Stimulated activated CD8-positive, alpha-beta memory T cell treated with anti-CD3 and anti-CD28 coated beads, Interleukin-4, amount 100 ng/mL, for 1 hour (primary cell): ENCODE measurements at places on chromosomes 3 and 15.

DNA sequence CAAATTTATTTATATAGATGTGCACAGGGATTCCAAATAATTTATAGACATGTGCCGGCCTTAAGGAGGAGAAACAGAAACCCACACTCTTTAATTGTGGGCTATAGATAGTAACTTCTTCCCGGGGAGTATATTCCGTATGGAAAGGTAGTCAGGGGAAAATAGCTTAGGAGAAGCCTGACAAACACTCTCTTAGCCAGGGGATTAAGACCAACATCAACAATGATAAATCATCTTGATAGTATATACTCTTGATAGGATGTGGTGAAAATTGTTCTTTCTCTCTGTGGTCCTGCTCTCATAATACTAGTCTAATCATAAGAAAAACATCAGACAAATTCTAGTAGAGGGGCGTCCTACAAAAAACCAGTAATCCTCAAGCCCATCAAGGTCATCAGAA is 8.2 kb upstream of the BCL6 start:
- no peak for DNase-seq

- DNase-seq = no peak
Measured at GRCh38 chr3:32200490-32200889, 38.0 kb upstream of the CMTM8 start.

- DNase-seq = no peak
Measured at GRCh38 chr3:98215051-98215450, 48.6 kb downstream of the OR5H15 start.

DNA sequence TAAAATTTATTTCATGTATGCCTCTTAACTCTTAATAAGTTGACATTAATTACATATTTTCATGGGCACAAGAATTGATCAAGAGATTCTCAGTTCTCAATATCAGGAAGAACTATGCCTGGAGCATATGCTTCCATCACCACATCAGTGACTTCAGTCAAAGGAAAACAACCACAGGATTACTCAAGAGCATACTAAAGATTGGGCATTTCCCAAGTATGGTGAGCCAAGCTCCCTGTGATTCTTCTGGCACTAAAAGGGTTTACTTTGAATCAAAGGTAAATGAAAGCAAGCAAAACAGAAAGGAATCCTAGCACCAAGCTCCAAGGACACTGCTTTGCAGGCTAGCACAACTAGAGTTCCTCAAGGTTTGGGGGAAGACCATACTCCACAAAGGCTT is 44.6 kb downstream of the FMN1 start:
- no peak for DNase-seq

GRCh38 chr3:177597311-177598096 is 400.2 kb upstream of the TBL1XR1 start:
- peak; percentile 5 for DNase-seq

GRCh38 chr3:10286596-10287295 is 6.0 kb downstream of the GHRL start:
- DNase-seq = no peak

- DNase-seq = no peak
Measured at GRCh38 chr3:15933439-15934139, 135.8 kb upstream of the ANKRD28 start.

GRCh38 chr15:97893967-97894366 is 66.5 kb upstream of the ARRDC4 start:
- no peak for DNase-seq

DNA sequence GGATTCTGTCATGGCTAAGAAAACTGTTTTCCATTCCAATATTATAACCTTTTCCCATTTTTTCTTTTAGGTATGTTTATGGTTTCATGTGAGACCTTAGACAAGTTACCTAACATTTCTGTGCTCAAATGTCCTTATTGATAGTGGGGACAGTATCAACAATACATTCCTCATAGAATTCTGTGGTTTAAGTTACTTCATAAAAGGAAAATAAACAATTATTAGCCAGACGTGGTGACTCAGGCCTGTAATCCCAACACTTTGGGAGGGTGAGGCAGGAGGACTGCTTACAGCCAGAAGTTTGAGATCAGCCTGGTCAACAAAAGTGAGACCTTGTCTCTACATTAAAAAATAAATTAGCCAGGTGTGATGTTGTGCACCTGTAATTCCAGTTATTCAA is 436.8 kb upstream of the CNTN4 start:
- DNase-seq = no peak

- DNase-seq = no peak
Measured at GRCh38 chr3:4568841-4569240, 75.7 kb downstream of the ITPR1 start.

DNA sequence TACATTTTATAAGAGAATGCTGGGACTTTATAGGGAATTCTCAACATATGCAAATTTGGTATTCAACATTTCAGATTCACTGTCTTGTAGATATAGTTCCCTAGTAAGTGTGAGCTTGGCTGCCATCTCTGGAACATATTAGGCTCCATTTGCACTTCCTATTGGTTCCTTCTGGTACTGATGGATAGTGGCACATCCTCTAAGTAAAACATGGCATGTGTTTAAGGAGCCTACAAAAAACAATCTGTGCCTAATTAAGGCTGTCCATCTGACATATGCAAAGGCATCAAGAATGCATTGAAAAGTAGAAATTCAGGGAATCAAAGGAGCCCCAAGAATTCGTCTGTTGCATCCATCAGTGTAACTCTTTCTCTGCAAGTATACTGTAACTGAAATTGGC is 344.1 kb downstream of the UNC13C start:
- DNase-seq = no peak

DNA sequence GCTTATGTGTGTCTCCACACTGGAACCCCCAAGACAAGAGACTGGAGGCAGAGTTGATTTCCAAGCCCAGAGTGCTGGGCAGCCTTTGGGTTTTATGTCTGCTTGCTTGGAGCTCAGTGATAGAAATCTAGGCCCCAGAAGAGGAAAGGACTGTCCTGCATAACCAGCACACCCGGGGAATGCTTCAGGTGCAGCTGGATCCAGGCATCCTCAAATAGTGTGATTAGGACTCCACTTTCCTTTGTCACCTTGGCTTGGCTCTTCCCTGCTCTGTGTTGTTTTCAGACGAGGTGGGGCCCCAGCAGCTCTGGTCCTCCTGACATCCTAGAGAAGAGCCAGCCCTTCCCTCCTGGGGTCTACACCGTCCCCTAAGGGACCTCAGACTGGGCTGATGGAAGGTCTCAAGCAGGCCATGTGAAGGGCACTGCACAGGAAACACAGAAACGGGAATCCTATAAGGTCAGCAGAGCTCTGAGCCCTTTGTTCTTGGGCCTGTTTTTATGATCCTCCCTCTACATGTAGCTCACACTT is 143.7 kb downstream of the TJP1 start:
- no peak for DNase-seq

- DNase-seq = no peak
Measured at GRCh38 chr15:100926971-100927756, 8.0 kb downstream of the LRRK1 start.

GRCh38 chr3:71104556-71104955 is 479.0 kb downstream of the FOXP1 start:
- DNase-seq = no peak

GRCh38 chr3:129505341-129505740 is 23.1 kb upstream of the RHO start:
- no peak for DNase-seq

GRCh38 chr3:24270744-24271143 is 223.9 kb downstream of the THRB start:
- DNase-seq = no peak

GRCh38 chr15:97623091-97623661 is 337.3 kb upstream of the ARRDC4 start:
- DNase-seq = no peak

GRCh38 chr3:11498646-11499045 is 145.1 kb downstream of the VGLL4 start:
- DNase-seq = no peak

DNA sequence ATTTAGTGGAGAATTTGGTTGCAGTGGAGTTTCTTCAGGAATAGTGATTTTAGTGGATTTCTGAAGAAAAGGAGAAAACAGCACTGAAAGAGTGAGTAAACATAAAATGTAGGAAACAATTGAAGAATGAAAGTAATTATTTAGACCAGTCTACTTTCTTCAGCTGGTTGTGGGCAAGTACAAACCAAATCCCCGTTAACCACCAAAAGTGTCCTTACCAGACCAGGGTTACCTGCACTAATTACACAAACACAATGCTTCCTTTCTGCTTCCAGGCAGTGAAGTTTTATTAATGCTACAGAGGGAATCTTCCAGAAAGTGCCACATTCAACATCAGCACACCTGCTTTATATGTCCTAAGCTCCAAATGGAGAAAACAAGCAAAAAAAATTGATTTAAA is 248.0 kb upstream of the TBC1D5 start:
- no peak for DNase-seq

GRCh38 chr15:44603126-44603525 is 60.3 kb downstream of the SPG11 start:
- DNase-seq = no peak

GRCh38 chr3:122924056-122924455 is 103.5 kb downstream of the SEMA5B start:
- no peak for DNase-seq

- no peak for DNase-seq
Measured at GRCh38 chr15:28037969-28038590, 61.0 kb downstream of the OCA2 start.

DNA sequence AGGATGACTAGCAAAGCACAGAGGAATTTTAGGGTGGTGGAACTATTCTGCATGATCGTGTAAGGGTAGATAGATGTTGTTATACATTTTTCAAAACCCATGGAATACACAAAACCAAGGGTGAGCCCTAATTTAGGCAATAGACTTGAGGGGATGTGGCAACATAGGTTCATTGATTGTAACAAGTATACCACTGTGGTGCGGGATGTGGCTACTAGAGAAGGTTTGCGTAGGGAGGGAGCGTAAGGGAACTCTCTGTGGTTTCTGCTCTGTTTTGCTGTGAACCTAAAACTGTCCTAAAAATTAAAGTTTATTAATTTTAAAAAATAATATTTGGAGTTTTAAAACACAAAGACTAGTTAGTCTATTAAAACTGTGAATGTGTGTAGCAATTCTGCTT is 202.8 kb downstream of the PLCL2 start:
- no peak for DNase-seq
